CD8-positive, alpha-beta memory T cell (primary cell): ENCODE measurements at places on chromosomes 7 and 10.

- DNase-seq: no peak
These were observed 258.5 kb downstream of the PTPRN2 start for GRCh38 chr7:158329014-158329610.

- DNase-seq: no peak
These were observed 24.6 kb upstream of the WNT16 start for GRCh38 chr7:121304102-121304658.

DNA sequence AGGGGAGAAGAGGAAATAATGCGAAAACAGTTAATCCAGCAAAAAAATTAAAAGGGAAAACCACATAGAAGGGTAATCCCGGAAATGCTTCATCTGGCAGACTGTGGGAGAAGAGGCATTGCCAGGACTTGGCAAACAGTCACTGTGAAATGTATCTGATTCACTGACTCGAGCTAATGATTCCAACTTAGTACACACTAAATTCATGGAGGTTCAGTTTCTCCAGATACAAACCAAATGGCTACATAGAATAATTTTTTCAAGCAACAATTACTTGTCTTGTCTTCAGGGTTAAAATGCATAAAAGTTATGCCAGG lies 36.4 kb downstream of the GDI2 start:
- no peak for DNase-seq

- no peak for DNase-seq
These were observed 187.9 kb upstream of the MALRD1 start for GRCh38 chr10:18860631-18861240.

- DNase-seq: no peak
These were observed 305.4 kb downstream of the KCNMA1 start for GRCh38 chr10:77332256-77332655.

GRCh38 chr10:47195274-47195885 lies 104.6 kb upstream of the GDF10 start:
- no peak for DNase-seq

DNA sequence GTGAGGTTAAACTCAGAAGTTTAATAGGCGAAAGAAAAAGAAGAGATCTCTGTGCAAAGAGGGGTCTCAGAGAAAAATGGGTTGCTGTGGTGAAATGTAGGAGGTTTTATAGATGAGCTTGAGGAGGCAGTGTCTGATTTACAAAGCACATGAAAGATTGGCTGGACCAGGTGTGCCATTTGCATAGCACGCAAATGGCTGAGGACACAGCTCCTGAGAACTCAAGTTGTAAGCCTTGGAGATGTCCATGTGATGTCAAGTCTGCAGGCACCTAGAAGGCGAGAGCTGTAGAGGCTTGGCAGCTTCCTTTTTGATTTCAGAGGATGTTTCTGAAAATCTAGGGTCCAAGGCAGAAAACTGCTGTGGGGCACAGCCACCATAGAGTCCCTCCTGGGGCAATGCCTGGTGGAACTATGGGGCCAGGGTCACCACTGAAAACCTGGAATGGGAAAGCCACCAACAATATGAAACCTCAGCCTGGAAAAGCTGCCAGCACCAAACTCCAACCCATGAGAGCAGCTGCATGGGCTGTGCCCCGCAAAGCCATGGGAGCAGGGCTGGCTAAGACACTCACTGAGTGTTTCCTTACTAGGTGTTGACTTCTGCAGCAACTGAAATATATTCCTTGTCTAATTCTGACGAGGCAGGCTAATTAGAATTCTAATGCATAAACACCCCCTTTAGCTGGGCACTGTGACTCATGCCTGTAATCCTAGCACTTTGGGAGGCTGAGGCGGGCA lies 96.9 kb upstream of the TNS3 start:
- DNase-seq: no peak

DNA sequence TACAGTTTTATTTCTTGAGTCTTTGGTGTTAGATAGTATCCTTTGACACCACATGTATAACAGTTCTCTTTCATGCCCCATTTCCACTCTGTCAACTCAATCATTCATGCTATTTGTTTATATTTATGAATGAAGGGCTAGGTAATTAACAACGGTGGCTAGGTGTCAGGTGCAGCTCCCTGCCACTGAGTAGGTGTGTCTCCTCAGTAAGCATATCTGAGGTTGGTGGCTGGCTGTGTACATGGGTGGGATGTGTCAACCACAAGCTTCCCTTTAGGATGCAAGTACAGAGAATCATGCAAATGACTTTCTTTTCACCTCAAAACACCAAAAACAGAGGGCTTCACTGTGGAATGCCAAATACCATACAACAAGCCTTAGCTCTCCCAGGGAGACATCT lies 83.4 kb downstream of the ZNF365 start:
- DNase-seq: no peak

DNA sequence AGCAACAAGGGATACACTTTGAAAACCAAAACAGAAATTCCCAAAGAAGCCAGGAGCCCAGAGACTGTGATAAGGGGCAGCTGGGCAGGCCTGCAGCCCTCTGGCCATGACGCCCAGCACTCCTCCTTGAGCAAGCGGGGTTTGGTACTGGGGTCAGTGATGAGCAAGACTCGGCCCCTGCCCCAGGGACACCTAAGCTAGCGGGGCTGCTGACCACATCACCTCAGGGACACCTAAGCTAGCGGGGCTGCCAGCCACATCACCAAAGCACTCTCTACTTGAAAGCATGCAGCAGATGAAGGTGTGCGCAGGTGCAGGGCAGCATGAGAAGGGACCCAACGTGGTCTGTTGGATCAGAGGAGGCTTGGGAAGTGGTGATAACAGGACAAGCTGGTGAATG lies 108.0 kb upstream of the PPP2R2D start:
- no peak for DNase-seq

- no peak for DNase-seq
These were observed 285.9 kb downstream of the CELF2 start for GRCh38 chr10:11303361-11304170.

- DNase-seq: no peak
These were observed 23.2 kb downstream of the LDB3 start for GRCh38 chr10:86691333-86692022.

DNA sequence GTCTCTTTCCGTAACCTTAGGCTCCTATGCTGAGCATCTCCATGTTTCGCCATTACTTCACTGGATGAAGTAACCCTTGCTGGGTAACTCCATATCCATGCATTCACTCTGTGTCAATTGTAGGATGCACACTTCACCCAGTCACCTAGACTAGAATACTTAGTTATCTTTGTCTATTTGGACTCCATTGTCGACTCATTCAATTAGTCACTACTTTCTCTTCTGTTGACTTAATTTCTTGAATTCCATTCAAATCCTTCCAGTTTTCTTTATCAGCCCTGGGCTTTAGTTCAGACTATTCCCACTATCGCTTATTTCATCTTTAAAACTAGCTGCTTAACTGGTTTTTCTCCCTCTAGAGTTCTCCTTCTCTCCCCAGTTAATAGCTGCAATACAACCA lies 111.3 kb upstream of the TNS3 start:
- DNase-seq: no peak

- no peak for DNase-seq
These were observed 104.7 kb downstream of the FGFR2 start for GRCh38 chr10:121493521-121493920.
